ENCODE measurements at places on chromosomes 4 and X. TPM values are rescaled to one million over a fixed set of nuclear protein-coding genes. Genes with fewer than 3 reads are reported as not detected.

The RBM46 gene
- polyA plus RNA-seq = 0.04 TPM

The ADGRG2 gene
- 2.6 TPM for polyA plus RNA-seq

The ACSL1 gene
- polyA plus RNA-seq = 18.5 TPM

The HTATSF1 gene
- 26.4 TPM for polyA plus RNA-seq

The GSX2 gene
- not detected for polyA plus RNA-seq

GRCh38 chr4:7880683-7881082 lies 59.0 kb downstream of the AFAP1 start:
- H3K4me3 ChIP-seq = no peak overlapping the region
- no peak overlapping the region for H3K27ac ChIP-seq
- no peaks in the 10 kb centered on the region for H3K27me3 ChIP-seq

DNA sequence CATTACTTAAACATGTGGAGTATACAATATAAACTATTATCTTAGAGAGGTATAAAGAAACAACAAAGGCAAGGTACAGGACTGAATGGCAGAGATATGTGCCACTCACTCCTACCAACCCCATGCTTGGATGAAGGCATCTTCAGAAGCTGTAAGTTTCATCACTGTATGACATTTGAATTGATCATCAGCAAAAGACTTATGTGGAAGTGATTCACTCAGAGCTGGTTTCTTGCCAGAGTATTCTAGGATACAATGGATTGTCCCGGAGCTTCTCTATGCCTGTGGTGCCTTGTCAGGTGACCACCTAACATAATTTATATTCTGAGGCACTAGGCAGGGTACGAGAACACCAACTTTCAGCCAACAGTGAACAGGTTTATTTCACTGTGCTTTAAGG lies 392.2 kb downstream of the PPP1R2C start:
- no peak overlapping the region for H3K27ac ChIP-seq
- no peak overlapping the region for H3K4me3 ChIP-seq
- no peaks in the 10 kb centered on the region for H3K4me1 ChIP-seq
- no peaks in the 10 kb centered on the region for H3K27me3 ChIP-seq
- no peaks in the 10 kb centered on the region for H3K36me3 ChIP-seq
- DNase-seq = no peak

DNA sequence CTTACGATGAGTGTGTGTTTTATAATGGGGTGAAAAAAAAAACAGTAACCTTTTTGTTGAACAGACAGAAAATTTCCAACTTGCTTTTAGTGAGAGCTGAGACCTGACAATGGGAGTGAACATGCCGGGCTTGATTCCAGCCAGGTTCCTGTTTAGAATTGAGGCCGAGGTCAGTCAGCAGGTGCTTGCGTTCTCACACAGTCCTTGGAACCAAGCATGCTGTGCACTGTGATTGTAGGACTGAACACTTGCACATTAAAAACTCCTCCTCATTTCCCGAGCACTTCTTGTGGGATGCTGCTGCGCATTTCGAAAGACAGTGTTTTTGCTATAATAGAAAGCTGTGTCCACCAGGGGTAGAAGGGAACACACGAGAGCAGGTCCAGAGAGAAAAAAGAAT lies 51.8 kb downstream of the TMEM131L start:
- no peak overlapping the region for H3K4me3 ChIP-seq
- peak overlapping the region; percentile 69 for H3K27ac ChIP-seq
- peak; percentile 71 for DNase-seq
- H3K4me1 ChIP-seq = peaks cover 64% of the 10 kb centered on the region
- no peaks in the 10 kb centered on the region for H3K36me3 ChIP-seq

The CCSER1 gene
- 0.99 TPM for polyA plus RNA-seq

DNA sequence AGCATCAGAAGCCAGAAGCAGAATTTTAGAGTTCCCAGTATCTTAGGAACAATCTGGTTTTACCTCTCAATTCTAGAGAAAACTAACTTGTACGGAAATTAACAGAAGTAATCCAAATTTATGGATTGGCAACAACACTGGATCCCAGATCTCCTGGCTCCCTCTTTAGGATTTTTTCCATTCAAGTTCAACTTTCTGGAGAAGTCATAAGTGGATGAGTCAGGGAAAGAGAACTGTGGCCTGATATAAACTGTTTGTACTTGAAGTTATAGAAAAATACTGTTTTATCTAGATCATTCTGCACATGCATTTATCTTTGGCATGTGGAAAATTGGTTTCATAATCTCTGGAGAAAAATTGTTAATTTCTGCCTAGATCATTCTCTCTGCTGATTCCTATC lies 380.4 kb downstream of the PCDH7 start:
- H3K36me3 ChIP-seq = no peaks in the 10 kb centered on the region
- H3K4me3 ChIP-seq = no peak overlapping the region
- DNase-seq = no peak
- peaks cover 5% of the 10 kb centered on the region for H3K4me1 ChIP-seq
- H3K27me3 ChIP-seq = no peaks in the 10 kb centered on the region
- no peak overlapping the region for H3K27ac ChIP-seq

DNA sequence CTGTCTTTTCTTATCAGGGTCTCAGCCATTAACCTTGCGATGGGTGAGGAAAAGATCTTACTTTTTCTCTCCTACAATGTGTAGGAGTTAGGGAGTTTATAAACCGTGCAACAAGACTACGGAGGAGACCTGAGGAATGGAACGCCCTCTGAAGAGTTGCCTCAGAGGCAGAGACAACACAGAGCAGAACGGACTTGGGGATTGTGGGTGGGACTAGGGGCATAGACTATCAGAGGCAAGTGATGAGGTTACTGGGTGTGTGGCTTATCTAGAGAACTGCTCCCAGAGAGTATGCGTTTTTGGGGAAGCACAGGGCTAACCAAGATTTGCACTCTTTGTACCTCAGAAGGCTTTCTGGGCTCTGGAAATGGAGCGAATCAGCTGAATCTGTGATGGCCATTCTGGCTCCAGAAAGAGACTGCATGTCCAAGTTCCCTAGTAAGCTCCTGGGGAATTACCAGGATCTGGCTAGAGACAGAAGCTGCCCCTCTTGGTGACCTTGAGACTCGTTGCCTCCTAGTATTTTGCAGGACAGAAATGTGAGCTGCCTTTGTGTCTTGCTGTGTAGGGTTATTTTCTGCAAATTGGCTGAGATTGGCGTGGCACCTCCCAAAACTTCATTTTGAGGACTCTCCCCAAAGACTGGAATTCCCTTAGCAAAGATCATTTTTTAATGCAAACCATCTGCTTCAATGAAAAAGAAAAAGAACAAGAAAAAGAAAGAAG lies 118.9 kb downstream of the ARSF start:
- H3K4me3 ChIP-seq = no peak overlapping the region
- H3K4me1 ChIP-seq = no peaks in the 10 kb centered on the region
- H3K27ac ChIP-seq = no peak overlapping the region
- no peaks in the 10 kb centered on the region for H3K27me3 ChIP-seq
- DNase-seq = no peak
- no peaks in the 10 kb centered on the region for H3K36me3 ChIP-seq

DNA sequence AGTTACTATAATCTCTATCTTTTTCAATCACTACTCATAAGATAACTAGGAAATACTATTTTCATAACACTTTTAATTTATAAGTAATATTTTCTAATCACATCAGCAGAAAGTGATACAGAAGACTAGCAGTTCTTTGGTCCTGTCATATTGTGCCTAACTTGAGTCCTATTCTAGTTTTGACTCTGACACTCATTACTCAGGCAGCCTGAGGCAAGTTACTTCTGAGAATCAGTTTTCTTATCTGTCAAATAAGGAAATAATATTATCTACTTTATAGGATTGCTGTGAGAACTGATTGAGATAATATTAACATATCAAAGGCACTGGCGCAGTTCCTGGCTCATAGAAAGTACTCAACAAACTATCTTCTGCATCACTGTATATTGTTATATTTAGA lies 17.8 kb downstream of the PITX2 start:
- H3K36me3 ChIP-seq = no peaks in the 10 kb centered on the region
- no peak overlapping the region for H3K27ac ChIP-seq
- DNase-seq = no peak

- no peaks in the 10 kb centered on the region for H3K4me1 ChIP-seq
- no peak for DNase-seq
- no peak overlapping the region for H3K27ac ChIP-seq
- H3K36me3 ChIP-seq = peaks cover 29% of the 10 kb centered on the region
- no peak overlapping the region for H3K4me3 ChIP-seq
Measured at GRCh38 chr4:185644408-185644807, 109.1 kb upstream of the PDLIM3 start.

The LARP7 gene
- polyA plus RNA-seq = 33.0 TPM

The SMARCAD1 gene
- 4.9 TPM for polyA plus RNA-seq

DNA sequence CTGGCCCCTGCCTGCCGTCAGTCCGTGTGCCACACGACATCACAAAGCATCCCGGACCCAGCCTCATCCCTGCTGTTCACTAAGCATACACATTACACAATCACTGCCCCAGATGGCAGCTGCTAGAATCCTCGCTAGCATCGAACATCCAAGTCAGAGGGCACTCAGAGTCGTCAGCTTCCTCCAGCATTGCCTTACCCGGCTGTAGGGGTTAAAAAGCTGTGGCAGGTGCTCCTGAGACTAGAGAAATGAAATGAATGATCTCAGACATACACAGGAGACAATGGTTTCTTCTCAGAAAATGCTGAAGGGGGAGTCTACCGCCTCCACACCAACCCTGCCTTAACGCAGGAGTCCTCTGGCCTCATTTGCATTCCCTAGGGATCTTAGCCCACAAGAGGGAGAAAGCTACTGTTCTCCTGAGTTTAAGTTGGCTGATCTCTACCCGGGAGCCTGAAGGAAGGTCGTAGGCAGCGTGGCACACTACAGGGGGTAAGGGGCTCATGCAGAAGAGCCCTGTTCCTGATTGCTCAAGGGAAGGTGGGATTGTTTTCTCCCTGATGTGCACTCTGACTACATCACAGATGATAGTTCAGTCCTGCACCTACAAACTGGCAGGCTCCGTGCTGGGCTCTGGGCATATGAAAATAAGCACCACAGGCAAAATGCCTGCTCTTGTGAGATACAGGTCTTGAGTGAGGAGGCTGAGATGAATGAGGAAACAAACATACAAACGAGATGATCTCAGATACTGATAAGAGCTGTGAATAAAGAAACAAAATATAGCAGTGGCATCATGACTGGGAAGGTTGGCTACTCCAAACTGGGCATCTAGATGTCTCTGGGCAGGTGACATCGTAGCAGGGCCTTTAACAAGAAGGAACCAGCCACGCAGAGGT lies 2.6 kb upstream of the KIAA0232 start:
- H3K4me3 ChIP-seq = no peak overlapping the region
- H3K27ac ChIP-seq = no peak overlapping the region
- no peaks in the 10 kb centered on the region for H3K4me1 ChIP-seq
- H3K27me3 ChIP-seq = no peaks in the 10 kb centered on the region

The HTN1 gene
- polyA plus RNA-seq = not detected

GRCh38 chr4:30559481-30559880 lies 160.7 kb upstream of the PCDH7 start:
- H3K4me3 ChIP-seq = no peak overlapping the region
- no peaks in the 10 kb centered on the region for H3K27me3 ChIP-seq
- DNase-seq = no peak
- no peaks in the 10 kb centered on the region for H3K36me3 ChIP-seq
- no peaks in the 10 kb centered on the region for H3K4me1 ChIP-seq

The CYLC1 gene
- not detected for polyA plus RNA-seq

The DDIT4L gene
- 0.14 TPM for polyA plus RNA-seq

- H3K36me3 ChIP-seq = no peaks in the 10 kb centered on the region
- no peaks in the 10 kb centered on the region for H3K27me3 ChIP-seq
- no peak overlapping the region for H3K4me3 ChIP-seq
- H3K4me1 ChIP-seq = no peaks in the 10 kb centered on the region
Measured at GRCh38 chrX:113741744-113742143, 842.1 kb upstream of the HTR2C start.

The DOK7 gene
- 2.8 TPM for polyA plus RNA-seq

GRCh38 chr4:19927381-19927780 lies 324.3 kb upstream of the SLIT2 start:
- no peak overlapping the region for H3K27ac ChIP-seq
- no peaks in the 10 kb centered on the region for H3K36me3 ChIP-seq
- no peak for DNase-seq
- no peaks in the 10 kb centered on the region for H3K4me1 ChIP-seq
- no peak overlapping the region for H3K4me3 ChIP-seq

DNA sequence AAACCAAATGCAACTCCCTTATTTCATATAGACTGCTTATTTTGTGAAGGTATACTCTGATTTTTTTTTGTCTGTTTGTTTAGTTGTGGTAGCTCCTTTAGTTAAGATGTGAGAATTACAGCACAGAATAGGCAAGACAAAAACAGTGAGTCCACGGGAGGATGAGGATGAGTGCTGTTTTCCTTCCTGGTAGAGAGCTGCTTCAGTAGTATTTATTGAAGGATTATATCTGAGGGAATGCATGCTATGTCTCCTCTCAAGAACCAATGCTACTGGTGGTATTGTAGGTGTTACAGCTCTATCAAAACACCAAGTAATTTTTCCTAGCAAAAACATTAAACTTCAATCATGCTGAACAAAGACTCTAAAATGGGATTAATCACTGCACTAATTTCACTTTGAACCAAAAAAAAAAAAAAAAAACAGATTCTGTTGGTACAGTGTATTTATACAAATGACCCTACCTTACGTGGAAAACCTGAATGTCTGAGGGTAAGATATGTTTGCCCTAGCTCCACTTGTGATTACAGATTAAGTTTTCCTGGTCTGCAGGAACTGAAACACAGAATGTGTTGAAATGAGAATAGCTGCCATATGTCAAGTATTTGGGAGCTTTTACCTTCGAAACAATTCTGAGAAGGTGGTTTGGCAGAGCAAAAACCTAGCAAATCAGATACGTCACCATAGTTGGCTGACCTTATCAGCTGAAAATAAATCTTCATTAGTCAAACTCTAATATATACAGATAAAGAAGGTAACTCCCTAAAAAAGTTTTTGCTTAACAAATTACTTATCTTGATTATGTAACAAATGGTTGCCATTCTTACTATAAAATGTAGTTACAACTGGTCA lies 40.3 kb downstream of the PPP3CA start:
- H3K4me1 ChIP-seq = peaks cover 27% of the 10 kb centered on the region
- DNase-seq = no peak
- H3K27ac ChIP-seq = no peak overlapping the region
- no peak overlapping the region for H3K4me3 ChIP-seq

DNA sequence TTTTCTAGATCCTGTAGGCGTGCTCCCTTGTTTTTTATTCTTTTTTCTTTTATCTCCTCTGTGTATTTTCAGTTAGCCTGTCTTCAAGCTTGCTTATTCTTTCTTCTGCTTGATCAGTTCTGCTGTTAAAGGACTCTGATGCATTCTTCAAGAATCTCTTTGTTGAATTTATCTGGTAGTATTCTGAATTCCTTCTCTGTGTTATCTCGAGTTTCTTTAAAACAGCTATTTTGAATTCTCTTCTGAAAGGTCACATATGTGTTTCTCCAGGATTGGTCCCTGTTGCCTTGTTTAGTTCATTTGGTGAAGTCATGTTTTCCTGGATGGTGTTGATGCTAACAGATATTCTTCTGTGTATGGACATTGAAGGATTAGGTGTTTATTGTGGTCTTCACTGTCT lies 15.3 kb downstream of the RAB33B start:
- DNase-seq = no peak
- no peaks in the 10 kb centered on the region for H3K27me3 ChIP-seq
- H3K27ac ChIP-seq = peak overlapping the region; percentile 37
- H3K4me1 ChIP-seq = peaks cover 3% of the 10 kb centered on the region

The ATXN3L gene
- polyA plus RNA-seq = not detected

- H3K27me3 ChIP-seq = no peaks in the 10 kb centered on the region
- H3K4me1 ChIP-seq = peaks cover 9% of the 10 kb centered on the region
- DNase-seq = no peak
- no peaks in the 10 kb centered on the region for H3K36me3 ChIP-seq
- no peak overlapping the region for H3K27ac ChIP-seq
- no peak overlapping the region for H3K4me3 ChIP-seq
Measured at GRCh38 chrX:10615931-10616774, 4.2 kb downstream of the MID1 start.

The NMU gene
- not detected for polyA plus RNA-seq

- no peak overlapping the region for H3K27ac ChIP-seq
- no peaks in the 10 kb centered on the region for H3K4me1 ChIP-seq
- H3K27me3 ChIP-seq = no peaks in the 10 kb centered on the region
- DNase-seq = no peak
Measured at GRCh38 chr4:160928482-160928881, 1235.3 kb downstream of the FSTL5 start.
